ENCODE measurements at places on chromosomes 1 and 21. TPM values are rescaled to one million over a fixed set of nuclear protein-coding genes. Genes with fewer than 3 reads are reported as not detected.
A peak's percentile ranks its signal among the peaks of the same experiment; 100 is the strongest.

The JAM2 gene
- total RNA-seq = not detected

GRCh38 chr1:32817815-32818786 is 648 bp downstream of the S100PBP start:
- peak; percentile 15 for DNase-seq

GRCh38 chr1:109306832-109307273 is at the start of gene MYBPHL:
TSS of gene MYBPHL (minus strand) at chr1:109307011. CDS start at chr1:109306991, 20 bp downstream.
- DNase-seq = no peak

DNA sequence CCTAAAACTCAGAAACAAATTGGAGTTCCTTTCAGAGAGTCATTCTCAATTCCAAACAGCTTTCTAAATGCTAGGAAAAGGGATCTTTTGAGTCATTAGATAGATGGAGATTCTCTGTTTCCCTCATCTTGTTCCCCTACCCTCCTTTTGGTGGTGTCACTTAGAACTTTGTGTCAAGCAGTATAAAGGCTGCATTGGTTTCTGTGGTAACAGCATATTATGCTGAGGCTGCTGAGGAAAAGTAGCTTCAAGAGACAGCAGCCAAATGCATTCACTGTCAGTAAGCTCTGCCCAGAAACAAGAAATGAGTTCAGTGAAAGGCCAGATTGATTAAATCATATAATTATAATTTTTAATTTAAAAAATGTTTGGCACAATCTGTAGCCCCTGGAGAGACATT is 144.1 kb downstream of the LRRC40 start:
- no peak for DNase-seq

GRCh38 chr21:36516281-36516680 is 36.4 kb upstream of the CLDN14 start:
- no peak for DNase-seq

- DNase-seq = no peak
Observed at GRCh38 chr1:116841569-116842344, 68.0 kb upstream of the PTGFRN start.

GRCh38 chr1:109370712-109371340 is 26.9 kb downstream of the SORT1 start:
- DNase-seq = no peak

DNA sequence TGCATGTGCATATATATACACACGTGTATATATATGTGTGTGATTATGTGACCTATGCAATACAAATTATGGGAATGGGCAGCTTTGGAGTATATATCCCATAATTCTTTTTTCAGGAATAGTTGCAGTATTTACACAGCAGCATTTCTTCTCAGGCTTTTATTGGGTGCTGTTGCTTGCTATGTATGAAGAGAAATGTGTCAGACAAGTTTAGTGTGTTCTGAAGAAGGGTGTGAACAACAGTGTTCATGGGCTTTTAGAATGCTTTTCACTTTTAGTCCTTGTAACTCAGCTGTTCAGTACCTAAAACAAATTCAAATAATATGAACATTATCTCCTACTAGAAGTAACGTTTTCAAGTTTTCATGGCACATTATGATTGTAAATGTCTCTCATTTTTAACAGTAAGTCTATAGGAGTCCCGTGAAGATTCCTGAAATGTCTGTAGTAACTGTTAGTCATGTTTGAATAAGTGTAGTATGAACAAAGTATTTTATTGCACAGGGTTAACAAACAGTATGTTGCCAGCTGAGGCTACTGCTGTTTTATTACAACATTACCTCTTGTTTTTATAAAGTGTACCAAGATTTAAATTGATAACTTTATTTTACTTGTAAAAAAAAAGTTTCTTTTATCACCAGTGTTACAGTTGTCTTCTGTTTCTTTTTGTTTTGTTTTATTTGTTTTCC is 42.5 kb downstream of the TMED5 start:
- no peak for DNase-seq

The MTARC2 gene
- not detected for total RNA-seq

The HMGCS2 gene
- total RNA-seq = not detected

DNA sequence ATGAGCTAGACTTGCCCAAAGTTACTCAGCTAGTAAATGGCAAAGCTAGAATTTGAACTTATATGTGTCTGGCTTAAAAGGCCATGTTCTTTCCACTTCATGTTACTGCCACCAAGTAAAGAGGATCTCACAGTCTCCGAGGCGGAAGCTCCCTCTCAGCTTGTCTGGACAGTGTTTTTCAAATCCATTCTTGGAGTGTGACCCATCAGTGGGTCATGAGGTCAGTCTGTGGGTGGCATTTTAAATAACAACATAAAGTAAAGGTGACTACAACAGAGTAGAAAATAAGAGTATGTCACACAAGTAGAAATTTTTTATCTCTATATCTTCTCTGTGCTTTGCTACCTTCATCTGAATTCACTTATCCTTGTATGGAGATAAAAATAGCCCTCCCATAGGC is 3.2 kb upstream of the HMGB4 start:
- no peak for DNase-seq

DNA sequence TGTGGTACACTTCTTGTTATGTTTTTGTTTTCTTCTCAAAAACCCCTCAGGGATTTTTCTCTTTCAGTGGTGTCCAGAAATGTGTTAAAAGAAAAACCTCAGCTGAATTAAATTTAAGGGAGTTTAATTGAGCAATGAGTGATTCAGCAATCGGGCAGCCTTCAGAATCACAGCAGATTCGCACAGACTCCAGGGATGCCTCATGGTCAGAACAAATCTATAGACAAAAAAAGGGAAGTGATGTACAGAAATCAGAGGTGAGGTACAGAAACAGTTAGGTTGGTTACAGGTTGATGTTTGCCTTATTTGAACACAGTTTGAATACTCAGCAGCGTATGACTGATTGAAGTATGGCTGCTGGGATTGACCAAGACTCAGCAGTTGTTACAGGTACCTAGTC is 86.2 kb downstream of the TLR5 start:
- DNase-seq = no peak

All from CD4-positive, alpha-beta T cell (primary cell).